Esophagus mucosa (tissue), 1 donor: ENCODE measurements at places on chromosomes 2 and 18.

- no peak for ATAC-seq
Observed at GRCh38 chr2:162888652-162889051, 50.1 kb upstream of the KCNH7 start.

DNA sequence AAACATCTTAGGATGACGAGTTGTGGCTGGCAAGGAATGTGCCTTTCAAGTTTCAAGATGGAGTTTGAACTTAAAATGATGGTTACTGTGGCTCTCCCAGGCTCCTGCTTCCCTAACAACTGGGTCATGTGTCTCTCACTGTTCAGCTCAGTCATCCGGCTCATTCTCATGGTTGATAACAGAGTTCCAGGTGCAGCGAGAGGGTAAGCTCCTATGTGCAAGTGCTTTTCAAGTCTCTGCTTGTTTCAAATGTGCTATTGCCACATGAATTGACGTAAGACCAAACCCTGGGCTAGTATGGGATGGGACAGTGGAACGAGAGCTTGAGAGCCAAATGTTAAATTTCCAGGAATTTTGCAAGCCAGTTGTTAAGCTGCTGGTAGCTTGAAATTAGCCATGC, 19.5 kb upstream of the PUM2 start:
- ATAC-seq: peak; percentile 88

DNA sequence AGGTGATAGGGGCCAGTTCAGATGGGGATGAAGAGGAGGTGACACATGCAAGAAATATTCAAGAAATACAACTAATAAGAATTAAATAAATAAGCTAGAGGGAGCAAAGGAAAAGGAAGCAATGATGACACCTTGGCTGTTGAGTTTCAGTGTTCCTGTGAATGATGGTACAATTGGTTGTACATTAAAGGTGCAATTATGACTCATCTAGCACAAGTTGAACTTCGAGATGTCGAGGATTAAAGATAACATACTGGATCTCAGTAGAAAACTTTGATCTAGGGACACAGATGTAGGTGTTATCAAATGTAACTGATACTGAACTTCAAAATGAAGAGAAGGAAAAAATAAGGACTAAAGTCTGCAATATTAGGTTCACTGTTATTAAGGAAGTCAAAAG, 760.6 kb upstream of the CHAC2 start:
- no peak for ATAC-seq

- no peak for ATAC-seq
Observed at GRCh38 chr18:68874361-68874760, 76.5 kb downstream of the CCDC102B start.

- ATAC-seq: no peak
Observed at GRCh38 chr18:75574187-75574586, 146.7 kb upstream of the SMIM21 start.

DNA sequence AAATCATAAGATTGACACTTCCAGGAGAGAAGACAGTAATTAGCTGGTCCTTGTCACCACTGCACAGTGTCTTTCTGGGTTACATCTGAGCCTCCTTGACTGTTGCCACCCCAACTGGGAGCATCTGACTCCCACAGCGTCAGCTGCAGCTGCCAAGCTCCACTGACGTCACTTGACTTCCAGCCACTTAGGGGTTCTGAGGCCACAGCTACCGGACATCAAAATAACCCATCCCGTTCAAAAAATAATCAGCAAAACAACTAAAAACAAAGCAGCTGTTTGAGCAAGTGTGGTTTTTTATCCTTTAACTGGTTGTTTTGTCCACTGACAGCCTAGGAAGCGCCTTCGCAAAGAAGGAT, 206.5 kb upstream of the AGAP1 start:
- no peak for ATAC-seq

- ATAC-seq: no peak
Observed at GRCh38 chr2:62334009-62334408, 138.1 kb downstream of the B3GNT2 start.

- ATAC-seq: no peak
Observed at GRCh38 chr18:80252136-80252535, 4.8 kb upstream of the PARD6G start.

- no peak for ATAC-seq
Observed at GRCh38 chr2:199868431-199869226, 17.6 kb upstream of the FTCDNL1 start.

DNA sequence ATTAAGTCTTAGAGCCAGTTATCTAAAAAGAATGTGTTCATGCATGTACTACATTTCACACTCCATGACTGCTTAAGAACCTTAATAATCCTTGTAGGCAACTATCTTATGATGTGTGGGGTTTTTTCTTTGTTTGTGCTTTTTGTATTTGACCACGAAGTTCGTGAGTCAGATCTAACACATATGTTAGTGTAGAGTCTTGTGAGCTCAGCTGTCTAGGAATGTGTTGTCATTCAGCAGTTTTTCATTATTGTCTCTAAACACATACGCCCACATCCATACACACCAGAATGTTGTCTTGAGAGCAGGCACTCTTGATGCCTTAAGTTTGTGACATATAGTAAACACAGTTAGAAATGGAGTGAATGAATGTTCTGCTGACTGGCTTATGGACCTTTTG, 38.4 kb downstream of the CAB39 start:
- peak; percentile 70 for ATAC-seq

DNA sequence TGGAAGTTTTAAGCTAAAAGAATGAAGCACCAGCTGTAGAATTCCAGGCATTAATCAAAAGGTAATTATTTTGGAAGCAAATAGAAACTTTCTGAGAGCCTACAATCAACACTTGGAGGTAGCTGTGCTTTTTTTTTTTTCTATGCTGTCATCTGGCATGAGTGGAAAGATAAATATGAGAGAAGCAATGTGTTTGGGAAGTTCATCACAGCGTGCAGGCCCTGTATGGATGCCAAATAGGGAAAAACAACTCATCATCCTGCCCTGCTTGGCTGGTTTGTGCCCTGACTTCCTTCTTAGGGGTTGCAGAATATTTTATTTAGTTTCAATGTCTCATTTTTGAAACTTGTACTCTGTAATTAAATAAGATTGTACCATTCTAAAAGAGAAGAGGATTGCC, 437.4 kb downstream of the PIK3C3 start:
- ATAC-seq: no peak

- no peak for ATAC-seq
Observed at GRCh38 chr18:8190980-8191379, 418.3 kb upstream of the RAB12 start.

DNA sequence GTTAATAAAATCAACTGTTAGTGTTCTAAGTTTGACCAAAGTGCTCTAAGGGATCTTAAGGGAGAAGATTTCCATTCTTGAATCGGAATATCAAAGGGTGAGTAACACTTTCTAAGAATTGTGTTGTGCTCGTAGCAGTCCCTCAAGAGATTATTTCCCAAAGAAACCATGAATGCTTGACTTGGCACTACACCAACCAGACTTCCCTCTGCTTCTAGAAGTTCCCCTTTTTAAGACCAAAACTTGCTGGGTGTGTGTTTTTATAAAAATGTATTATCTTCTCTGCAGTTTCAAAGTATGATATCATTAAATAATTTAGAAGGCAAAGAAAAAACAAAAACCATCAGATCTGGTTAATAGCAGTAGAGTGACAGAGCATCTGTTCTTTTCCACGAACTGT, 522.0 kb upstream of the FAM98A start:
- no peak for ATAC-seq
